ENCODE measurements at places on chromosomes 5 and 9. TPM values are rescaled to one million over a fixed set of nuclear protein-coding genes. Genes with fewer than 3 reads are reported as not detected.

- no peak for DNase-seq
Observed at GRCh38 chr5:121086671-121087070, 622.6 kb downstream of the PRR16 start.

DNA sequence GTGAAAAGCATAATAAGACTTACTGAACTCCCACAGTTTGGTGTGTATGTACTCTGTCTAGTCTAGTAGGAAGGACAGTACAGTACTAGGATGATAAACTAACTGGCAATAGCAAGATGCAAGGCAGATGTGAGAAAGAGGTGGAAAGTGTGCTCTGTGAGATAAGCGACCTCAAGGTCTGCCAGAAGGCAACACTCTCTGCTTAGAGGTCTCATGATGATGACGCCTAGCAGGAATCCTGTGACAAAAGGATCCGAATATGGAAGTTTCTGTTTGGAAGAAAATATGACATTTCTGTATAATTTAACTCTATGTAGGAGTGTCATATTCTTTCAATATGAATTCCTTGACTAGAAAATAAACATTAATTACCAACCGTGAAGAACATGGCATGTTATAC is 112.2 kb downstream of the PLPPR1 start:
- no peak for DNase-seq

DNA sequence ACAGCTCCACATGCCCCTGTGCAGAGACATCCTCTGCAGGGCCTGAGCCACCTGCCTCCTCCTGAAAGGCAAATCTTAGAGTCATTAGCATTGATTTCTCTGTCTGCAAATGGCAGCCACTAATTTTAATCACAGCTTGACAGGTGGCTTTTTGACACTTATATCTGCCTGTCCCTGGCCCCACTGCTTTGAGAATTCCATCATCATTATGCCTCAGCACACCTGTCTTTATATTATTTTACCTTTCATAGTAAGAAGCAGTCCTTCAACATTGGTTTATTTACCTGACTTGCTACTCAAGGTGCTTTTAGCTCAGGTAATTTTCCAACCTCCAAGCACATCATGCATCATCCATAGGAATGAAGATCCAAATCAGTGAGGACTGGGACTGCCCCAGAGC is 451.3 kb downstream of the MTRR start:
- no peak for DNase-seq

The FAM193B gene
- 97.6 TPM for total RNA-seq

DNA sequence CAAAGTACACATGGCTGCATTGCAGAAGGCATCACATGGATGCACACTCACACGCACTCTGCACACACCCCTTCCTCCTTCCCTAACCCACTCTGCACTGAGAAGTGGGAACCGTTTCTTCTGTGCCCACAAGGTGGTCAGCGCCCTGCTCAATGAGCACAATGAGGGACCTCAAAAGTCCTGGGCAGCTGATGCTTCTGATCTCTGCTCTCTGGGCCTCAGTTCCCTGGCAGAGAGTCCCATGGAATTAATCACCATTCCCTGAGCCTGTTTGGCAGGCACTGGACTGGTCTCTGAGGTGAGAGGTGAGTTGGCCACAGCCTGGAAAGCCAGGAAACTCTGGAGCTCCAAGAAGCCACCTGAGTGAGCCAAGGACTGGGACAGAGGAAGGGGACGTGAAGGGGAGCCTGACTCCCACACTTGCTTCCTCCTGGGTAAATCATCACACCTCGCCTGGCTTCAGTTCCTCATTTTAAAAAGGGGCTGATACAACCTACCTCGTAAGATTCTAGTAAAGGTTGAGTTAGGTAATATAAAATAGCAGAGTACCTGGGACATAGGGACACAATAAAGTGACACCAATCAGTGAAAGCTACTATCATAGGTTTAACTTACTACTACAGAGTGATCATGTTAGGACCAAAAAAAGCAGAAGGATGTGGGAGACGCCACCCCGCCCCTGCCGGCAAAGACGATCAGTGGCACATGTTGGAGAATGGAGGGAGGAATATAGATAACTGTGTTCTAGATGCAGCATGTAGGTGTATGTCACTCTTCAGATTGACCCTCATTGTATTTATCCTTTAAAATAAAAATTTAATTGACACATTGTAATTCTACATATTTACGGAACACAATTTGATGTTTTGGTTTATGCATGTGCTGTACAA is 21.1 kb upstream of the IGFBPL1 start:
- DNase-seq, result no peak

DNA sequence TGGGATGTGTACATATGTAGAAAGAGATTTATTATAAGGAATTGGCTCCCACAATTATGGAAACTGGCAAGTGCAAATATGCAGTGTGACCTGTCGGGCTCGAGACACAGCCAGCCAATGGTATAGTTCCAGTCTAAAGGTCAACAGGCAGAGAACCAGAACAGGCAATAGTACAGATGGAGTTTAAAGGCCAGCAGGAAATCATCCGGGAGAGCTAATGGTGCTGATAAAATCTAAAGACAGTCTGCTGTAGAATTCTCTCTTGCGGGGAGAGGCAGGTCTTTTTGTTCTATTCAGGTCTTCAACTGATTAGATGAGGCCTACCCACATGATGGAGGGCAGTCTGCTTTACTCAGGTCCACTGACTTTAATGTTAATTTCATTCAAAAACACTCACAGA is 21.8 kb downstream of the ANKRD31 start:
- DNase-seq, result no peak

The OR13C8 gene
- not detected for total RNA-seq

GRCh38 chr9:131539223-131539923 is 6.0 kb upstream of the PRRT1B start:
- no peak for DNase-seq

GRCh38 chr9:119020284-119020683 is 349.0 kb downstream of the BRINP1 start:
- no peak for DNase-seq
